ENCODE measurements at places on chromosomes 16 and 17.

DNA sequence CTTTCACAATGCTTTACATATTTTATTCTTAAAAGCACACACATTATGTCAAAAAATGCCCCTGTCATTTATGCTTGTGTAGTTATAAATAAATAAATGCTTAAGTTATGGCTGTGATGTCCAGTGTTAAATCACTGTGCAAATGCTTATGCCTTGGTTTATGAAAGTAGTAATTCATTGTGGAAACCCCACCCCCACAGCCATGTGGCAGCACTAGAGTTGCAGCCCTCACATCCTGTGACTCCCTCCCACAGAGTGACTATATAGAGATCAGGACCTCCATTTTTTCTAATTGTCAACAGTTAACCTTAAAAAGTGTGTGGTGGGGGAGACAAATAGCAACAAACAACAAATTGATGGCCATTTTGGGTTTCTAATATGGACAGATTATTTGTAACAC is 2.4 kb downstream of the SKAP1 start:
- DNase-seq = peak; percentile 78

DNA sequence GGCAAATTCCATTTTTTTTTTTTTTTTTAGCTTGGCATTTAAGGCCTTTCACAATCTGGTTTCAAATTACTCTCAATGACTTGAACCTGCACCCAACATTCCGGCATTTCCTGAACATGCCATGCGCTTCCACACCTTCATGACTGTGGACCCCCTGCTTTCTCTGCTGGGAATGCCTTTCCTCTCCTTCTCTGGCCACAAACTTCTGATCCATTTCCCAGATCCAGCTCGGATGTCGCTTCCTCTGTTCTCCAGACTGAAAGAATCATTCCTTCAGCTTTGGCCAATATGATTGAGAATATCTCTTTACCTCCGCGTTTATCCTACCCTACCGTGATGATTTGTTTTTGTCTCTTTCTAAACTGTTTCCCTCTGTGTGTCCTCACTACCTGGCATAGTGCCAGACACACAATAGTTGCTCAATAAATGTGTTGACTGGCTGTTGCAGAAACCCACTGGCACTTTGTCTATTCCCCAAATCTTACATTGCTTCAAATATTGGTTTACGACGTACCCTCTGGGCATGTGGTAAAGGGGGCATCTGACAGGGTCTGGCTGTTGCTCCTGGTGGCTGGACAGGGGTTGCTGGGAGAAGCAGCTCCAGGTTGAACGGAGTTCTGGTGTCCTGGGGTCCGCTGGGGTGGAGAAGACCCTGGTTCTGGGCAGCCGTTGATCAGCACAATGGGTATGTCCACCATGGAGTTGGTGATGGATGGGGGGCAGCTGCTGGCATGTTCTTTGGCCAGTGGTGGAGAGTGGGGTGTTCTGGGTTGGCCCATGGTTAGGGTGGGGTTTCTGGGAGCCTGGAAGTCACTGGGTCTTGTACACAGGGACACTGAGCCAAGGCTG is 14.7 kb downstream of the TNS4 start:
- no peak for DNase-seq

GRCh38 chr17:30886187-30886586 is 19.9 kb downstream of the TEFM start:
- DNase-seq = no peak

DNA sequence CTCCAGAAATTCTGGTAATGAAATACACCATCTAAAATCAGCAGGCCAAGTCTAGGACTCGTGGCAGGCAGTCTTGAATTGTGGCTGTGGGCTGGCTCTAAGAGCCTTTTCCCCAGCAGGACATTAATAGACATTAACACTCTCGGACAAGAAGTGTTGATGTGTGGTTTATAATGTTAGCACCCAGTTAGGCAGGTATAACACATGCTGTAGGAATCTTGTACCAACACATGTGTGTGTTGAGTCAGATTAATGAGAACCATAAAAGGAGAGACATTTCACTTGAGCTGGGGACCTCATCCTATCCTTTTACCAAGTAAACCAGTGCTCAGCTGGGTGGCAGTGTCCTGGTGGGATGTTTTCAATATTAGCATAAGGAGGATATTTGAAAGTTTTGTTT is 264.5 kb downstream of the FTO start:
- DNase-seq = no peak

DNA sequence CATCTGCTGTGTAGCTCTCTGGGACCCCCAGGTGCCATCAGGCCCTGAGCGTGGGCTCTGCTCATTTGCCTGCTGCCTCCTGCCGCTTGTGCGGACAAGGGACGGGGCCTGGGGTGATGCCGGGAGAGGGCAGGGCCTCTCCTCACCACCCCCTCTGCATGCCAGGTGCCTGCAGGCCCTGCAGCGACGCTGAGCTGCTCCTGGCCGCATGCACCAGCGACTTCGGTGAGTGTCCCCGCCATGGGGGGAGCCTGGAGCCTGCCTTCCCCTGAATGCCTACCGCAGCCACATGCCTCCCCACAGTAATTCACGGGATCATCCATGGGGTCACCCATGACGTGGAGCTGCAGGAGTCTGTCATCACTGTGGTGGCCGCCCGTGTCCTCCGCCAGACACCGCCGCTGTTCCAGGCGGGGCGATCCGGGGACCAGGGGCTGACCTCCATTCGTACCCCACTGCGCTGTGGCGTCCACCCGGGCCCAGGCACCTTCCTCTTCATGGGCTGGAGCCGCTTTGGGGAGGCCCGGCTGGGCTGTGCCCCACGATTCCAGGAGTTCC is 1.9 kb downstream of the METRN start:
- no peak for DNase-seq

GRCh38 chr16:6297666-6298410 is 1034.8 kb upstream of the RBFOX1 start:
- no peak for DNase-seq

GRCh38 chr17:289409-289808 is 63.2 kb downstream of the RPH3AL start:
- DNase-seq = no peak

GRCh38 chr16:3881499-3881990 is 1.0 kb upstream of the CREBBP start:
- DNase-seq = no peak

DNA sequence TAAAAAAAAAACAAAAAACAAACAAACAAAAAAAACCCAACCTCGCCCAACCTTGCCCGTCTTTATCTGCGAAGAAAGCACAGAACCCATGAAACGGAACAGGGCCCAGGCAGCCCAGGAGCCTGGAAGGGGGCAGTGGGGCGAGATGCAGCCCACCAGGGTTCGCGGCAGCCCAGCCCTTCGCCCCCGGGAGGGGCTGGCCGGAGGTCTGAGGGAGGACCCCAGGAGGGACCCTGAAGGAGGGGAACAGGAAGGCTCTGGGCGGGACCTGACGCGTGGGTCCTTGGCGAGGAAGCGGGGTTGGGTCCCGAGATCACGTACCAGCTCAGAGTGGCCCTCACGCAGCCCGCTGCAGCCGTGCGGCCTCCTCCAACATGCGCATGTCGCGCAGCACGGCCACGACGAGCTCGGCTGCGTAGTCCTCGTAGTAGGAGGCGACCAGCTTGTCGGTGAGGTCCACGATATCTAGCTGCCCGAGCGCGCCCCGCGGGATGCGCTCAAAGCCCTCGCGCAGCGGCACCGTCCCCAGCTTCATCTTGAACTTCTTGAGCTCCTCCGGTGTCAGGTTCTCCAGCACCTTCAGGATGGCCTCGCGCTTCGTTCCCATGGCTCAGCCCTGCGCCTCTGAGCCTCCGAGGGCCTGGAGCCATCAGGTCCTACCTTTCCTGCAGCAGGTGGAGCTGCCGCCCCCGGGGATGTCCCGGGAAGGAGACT is at the start of gene PYDC1:
Gene PYDC1, minus strand, starts transcription at position 714 of the 714 bp plus-strand sequence. Its CDS starts 107 bp downstream, at position 607.
- no peak for DNase-seq

DNA sequence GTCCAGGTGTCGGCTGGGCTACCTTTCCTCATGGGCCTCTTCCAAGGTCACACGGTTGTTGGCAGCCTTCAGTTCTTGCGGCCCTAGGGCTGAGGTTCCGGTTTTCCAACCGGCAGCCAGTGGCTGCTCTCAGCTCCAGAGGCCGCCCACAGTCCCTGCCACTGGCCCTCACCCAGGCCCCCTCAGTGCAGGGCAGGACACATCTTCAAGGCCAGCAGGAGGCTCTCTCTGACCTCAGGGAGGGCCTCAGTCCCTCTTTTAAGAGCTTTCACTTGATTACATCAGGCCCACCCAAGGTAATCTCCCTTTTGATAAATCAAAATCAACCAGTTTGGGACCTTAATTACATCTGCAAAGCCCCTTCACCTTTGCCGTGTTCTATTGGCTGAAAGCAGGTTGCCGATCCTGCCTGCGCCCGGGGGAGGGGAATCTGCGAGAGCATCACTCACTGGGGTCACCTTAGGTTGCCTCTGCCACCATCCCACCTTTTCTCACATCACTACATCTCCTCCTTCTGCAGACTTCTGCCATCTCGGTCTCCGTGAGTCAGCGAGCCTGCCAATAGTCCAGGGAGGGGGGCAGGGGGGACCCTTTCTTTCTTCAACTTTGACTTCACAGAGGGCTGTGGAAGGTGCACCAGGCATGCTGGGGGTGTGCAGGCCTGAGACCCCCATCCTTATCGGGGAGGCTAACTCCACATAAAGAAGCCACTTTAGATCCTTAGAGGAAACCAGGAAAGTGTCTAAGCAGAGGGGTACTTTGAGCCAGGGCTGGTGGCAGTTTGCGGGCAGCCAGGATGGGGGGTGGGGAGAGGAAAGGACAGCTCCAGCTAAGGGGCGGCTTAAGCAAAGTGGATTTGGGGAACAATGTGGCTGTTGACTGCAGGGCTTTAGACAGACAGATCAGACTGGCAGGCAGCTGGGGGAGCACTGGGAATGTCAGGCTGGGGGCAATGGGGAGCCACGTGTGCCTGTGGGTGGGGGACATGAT is 28.8 kb upstream of the NXPH3 start:
- no peak for DNase-seq

DNA sequence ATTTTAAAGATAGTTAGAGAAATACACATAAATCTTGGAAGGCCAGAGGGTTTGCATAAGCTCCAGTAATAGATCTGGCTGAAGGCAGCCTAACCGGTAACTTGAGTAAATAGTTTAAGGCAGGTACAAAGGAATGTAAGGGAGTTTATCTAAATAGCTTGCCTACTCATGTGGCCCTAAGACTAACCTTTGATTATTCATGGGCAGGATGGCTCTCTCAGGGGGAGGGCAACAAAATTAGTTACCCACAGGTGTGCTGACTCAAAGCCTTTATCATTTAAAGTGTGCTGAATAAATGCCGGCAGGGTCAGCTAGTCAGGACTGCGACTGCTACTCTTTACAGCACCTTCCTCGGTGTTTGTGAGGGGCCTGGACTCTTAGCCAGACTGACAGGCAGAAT is 761.3 kb upstream of the KIF2B start:
- DNase-seq = no peak

- DNase-seq = no peak
These were observed 13.4 kb downstream of the SNX20 start for GRCh38 chr16:50667497-50668367.

DNA sequence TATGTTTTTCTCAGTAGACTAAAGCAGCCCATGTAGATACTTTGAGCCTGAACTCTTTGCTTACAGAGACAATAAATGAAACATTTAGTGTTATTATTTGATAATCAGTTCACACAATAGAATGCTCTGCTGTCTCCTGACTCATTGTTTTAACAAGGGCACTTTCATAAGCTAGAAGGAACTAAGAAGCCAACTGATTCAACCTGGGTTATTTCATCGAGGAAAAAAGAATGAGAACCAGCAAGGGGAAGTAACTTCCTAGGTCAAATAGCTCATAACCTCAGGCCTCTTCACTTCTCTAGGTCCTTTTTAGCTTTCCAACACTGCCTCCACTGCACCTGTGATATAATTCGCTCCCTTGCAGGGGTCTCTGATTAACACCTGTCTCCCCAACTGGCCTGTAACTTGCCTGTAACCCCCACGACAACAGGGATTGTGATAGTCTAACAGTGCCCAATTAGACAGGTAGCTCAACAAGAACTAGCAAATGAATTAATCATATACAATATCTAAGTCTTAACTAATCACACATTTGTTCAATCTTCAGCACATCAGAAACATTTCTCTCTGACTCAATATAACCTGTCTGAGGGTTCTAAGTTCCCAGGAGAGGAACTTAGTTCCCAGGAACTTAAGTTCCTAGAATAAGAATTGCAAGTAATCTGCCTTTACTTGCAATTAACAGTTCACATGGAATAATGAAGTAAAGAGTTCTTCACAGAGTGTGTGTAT is 34.8 kb downstream of the RFFL start:
- no peak for DNase-seq

DNA sequence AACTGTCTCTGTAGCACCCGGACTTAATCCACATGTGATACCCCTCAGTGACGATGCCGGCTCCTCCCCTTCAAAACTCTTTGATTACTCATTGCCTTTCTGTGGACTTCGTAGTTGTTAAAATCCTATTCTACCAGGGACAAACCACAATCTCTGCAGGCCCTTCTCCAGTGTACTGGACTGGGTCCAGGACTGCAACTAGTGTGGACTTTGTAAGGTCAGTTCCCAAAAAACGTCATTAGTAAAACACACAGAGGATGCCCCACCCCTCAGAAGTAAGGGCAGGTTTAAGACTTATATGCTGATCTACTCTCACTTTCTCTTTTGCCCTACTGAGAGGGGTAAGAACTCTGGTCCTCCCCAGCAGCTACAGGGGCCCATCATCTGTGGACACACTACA is 10.5 kb upstream of the NUDT7 start:
- DNase-seq = no peak

- no peak for DNase-seq
These were observed 904 bp downstream of the SLC6A2 start for GRCh38 chr16:55656691-55657092.

GRCh38 chr16:67613808-67614207 is 31.1 kb upstream of the CARMIL2 start:
- DNase-seq = no peak

DNA sequence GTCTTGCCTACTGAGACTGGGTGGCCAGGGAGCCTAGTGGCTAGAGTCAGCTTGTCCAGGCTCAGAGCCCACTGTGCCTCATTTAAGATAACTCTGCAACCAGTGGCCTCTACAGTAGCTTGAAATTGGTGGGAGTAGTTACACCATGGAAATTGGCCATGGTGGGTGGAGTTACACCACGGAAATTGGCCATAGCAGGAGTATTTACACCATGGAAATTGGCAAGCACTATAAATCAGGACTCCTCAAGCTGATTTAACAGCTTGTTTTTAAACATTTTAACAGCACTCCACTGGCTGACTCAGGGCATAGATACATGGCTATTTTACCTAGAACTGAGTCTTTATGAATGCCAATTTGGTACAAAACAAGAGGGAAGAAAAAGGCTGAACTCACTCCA is 27.7 kb upstream of the AKTIP start:
- DNase-seq = no peak

GRCh38 chr16:87757841-87758426 is 7.9 kb downstream of the KLHDC4 start:
- DNase-seq = no peak

- DNase-seq = no peak
These were observed 91.1 kb downstream of the NLK start for GRCh38 chr17:28133562-28133970.

DNA sequence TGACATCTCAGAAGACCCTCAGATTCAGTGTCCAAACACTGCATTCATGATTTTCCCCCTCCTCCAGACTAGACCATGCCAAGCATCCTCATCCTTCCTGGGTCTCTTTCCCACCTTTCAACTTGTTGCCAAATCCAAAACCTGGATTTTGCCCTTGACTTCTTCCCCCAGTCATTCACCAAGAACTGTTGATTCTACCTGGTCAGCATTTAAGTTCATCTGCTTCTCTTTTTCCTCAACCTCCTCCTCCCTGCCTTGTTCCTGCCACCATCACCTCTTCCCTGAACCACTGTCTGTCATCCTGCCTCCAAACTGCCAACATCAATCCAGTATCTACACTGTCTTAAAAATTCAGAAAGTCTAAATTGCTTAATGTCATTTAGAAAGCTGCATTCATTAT is 20.9 kb downstream of the CHST4 start:
- no peak for DNase-seq

GRCh38 chr17:29622337-29623282 is at the start of gene CORO6:
CORO6 (minus strand) TSS chr17:29622912; CDS start chr17:29621421, 1,491 bp downstream.
- peak; percentile 53 for DNase-seq
